ENCODE measurements at places on chromosomes 2 and 18.

DNA sequence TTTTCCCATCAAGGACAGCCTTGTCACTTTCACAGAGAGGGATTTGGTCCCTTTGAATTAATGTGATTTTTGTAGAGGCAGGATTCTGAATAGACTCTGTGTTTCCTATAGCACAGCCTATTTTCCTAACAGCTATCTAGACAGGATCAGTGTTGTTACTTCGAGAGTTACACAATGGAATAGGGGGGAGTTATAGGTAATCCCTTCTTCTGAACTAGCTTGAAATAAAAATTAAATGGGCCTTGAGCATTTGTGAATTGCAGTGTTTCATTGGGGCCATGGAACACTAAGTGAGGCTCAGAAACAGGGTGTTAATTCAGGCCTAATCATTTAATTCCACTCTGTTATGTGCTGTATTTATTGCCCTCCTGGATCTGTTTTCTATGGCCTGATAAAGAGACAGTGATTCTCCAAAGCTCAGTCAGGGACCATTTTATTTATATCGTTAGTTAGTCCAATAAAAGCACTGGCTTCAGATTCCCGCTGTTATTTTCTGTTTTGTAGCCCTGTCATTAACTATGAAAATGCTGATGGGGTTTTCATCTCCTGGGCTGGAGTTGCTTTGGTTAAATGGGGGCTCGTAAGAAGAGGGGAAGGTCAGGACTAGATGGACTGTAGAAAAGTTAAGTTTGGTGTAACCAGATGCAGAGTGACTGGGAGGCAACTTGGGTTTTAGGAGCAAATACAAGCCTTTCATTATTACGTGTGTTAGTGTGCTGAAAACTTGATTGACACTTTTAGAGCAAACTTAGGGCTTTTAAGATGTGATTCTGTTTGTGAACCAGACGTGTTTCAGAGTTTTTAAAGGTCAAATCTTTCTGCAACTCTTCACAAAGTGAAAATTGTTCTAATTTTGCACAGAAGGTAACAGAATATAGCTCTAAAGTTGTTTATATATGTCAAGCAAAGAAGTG is 461.0 kb upstream of the HNRNPA3 start:
- DNase-seq: no peak

DNA sequence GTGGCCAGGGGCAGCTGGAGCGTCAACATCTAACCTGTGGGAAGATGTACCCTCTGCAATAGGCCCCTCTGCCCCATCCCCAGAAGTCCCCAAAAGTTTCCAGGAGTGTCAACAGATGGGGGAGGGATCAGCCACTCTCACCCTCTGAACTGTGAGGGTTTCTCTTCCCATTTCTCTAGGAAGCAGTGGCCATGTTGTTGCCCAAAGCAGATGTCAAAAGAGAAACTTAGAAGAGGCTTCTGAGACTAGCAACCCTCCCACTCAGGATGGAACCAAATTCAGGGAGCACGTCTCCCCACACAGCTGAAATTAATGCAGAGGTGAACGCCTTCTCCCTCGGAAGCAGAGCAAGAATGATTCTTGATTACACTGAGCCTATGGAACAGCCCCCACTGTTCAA is 70.3 kb downstream of the ARL4C start:
- DNase-seq: no peak

DNA sequence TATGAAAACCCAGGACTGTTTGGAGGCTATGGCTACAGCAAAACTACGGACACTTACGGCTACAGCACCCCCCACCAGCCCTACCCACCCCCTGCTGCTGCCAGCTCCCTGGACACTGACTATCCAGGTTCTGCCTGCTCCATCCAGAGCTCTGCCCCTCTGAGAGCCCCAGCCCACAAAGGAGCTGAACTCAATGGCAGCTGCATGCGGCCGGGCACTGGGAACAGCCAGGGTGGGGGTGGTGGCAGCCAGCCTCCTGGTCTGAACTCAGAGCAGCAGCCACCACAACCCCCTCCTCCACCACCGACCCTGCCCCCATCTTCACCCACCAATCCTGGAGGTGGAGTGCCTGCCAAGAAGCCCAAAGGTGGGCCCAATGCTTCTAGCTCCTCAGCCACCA is 12.1 kb downstream of the HOXD3 start:
- DNase-seq: no peak

GRCh38 chr2:232479341-232480200 is 8.1 kb downstream of the ECEL1 start:
- no peak for DNase-seq

- DNase-seq: no peak
These were observed 21.5 kb downstream of the ADNP2 start for GRCh38 chr18:80130555-80130954.

Measured in D721Med (cell line).